ENCODE measurements at places on chromosomes 12 and 14.

- DNase-seq: no peak
Observed at GRCh38 chr12:102811110-102811737, 105.8 kb downstream of the PAH start.

DNA sequence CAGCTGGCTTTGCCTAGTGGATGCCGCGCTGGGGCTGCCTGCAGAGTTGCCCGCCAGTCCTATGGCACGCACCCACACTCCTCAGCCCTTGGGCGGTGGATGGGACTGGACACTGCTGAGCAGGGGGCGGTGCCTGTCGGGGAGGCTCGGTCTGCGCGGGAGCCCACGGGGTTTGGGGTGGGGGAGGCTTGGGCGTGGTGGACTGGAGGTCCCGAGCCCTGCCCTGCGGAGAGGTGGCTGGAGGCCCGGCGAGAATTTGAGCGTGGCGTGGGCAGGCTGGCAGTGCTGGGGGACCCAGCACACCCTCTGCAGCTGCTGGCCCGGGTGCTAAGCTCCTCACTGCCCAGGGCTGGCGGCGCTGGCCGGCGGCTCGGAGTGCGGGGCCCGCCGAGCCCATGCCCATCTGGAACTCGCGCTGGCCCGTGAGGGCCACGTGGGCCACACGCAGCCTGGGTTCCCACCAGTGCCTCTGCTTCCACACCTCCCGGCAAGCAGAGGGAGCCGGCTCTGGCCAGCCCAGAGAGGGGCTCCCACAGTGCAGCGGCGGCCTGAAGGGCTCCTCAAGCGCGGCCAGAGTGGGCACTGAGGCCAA, 68.1 kb downstream of the ETNK1 start:
- no peak for DNase-seq

GRCh38 chr12:58384196-58384595, 442.8 kb downstream of the ATP23 start:
- DNase-seq: no peak

DNA sequence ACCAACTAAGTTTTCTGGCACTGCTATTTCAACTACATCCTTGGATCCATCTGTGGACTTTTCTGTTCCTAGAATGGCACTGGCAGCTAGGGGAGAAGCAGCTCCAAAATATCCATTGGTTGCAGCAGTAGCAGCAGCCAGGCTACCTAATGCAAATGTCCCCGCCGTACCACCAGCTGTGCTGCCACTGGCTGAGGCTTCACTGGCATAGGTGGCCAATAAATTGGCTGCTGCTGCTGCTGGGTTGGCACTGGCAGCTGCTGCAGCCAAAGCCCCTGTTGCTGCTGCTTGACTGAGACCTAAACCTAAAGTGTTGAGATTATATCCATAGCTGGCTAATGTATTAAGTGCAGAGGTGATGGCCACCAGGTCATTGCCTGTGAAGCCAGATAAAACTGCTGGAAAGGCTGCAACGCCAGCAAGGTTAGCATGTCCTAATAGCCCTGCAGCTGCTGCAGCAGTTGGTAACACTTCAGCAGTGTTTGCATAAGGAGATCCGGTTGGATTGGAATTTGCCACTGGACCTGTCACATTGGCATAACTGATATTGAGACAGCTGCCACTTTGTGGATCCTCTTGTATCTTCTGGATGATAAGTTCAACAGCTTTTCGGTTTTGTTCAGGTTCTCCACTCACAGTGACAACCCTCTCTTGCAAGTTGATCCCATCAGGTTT, 149.5 kb downstream of the NOVA1 start:
- no peak for DNase-seq

DNA sequence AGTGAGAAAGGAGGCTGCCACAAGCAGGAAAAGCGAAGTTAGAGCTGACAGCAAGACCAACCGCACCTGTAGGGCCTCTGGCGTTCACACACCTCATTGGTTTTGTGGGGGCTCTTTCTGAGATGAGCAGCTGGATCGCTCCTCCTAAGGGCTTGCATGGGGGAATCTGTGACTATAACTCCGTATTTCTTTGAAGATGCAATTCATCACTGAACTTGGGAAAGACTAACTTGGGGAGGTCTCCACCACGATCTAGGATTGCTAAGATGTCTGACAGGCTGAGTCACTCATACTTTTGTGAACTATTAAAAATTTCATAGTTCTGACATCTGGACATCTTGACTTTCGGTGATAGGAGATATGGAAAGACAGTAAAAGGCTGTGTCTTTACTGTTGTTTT, 173.6 kb downstream of the ETV6 start:
- DNase-seq: no peak

GRCh38 chr12:108757856-108758255, 26.5 kb upstream of the CORO1C start:
- DNase-seq: no peak

DNA sequence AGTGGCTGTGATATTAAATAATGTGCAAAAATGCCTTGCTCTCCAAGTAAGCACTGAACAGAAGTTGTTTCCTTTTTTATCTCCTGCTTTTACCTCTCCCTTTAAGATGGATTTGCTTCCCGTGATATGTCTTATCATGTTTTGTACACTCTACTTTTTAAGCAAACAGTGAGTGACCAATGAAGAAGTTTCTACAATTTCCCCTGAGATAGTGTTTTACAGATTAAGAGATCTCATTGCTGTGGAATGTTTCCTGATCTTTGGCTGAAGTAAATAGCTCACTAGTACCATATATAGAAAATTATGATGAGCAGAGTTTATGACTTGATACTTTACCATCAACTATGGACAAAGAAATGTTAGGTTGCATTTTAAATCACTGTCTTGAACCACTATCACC, 184.8 kb upstream of the PDE3A start:
- no peak for DNase-seq

DNA sequence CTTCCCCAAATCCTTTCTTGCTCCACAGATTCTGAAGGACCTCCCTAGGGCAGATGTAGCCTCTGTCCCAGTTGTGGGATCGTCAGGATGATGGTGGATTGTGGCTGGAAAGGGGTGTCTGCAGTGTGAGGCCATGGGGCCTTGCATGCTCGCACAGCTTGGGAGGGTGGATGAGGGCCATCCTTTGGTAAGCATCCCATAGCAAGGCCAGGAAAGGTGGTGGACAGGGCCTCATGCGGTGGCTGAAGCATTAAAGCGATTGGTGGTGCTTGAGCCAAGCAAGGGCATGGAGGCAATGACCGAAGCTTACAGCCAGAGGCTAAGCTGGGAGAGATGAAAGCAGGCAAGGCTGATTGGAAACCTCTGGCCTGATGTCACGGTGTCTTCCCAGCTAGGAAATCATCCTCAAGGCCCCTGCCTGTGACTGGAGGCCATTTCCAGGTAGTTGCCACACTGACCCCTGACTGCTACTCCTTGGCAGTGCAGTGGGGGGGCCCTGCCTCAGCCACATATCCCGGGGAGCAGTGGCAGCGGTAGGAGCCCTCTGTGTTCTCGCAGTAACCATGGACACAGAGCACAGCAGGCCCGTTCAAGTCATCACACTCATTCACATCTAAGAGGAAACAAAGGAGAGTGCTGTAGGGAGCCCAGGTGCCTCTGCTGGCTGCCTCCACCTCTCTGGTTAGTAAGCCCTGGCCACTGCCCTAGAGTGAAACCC, 7.0 kb downstream of the ISCA2 start:
- DNase-seq: no peak

GRCh38 chr12:52617403-52617785, 965 bp downstream of the KRT73 start:
- DNase-seq: no peak

- no peak for DNase-seq
Observed at GRCh38 chr12:6201213-6201608, 1.0 kb downstream of the CD9 start.

All from GF-D8 (cell line).